Stimulated activated CD8-positive, alpha-beta memory T cell treated with anti-CD3 and anti-CD28 coated beads, Interleukin-4, amount 100 ng/mL, for 4 hours (primary cell): ENCODE measurements at places on chromosomes 16 and 17.
A peak's percentile ranks its signal among the peaks of the same experiment; 100 is the strongest.

DNA sequence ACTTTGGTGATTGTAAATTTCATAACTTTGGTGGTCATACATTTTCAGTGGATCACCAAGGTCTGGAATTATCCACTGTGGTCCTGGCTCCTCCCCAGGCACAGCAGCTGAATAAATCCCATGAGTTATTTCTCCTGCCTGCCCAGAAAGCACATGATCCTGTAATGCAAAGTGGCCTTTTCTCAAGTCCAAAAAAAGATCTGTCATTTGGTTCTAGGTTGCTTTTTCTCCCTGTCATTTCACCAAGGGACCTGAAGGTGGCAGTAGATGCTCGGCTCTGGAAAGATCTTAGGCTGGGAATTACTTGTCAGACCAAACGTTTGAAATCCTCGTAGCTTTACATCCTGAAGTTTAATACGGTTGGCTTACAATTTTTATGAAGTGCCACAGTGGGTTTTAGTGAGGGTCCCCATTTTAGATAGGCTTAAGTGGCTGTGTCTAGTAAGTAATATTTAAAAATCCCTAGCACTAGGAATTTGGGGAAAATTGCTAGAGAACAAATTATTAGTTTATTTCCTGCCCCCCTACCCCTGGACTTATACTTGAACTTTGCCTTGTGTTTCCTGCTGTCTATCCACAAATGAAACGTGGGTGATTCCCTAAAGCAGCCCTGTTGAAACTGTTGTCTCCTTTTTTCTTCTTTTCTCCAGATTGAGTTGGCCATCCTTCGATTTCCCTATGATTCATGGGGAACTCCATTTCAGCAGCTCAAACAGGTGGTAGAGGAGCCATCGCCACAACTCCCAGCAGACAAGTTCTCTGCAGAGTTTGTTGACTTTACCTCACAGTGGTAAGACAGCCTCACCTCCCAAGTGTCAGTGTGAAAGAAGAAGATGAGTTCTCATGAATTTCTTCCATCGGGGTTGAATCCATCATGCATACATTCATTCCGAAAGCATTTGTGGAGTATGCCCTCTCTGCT is 111.7 kb downstream of the MAP2K6 start:
- no peak for DNase-seq

DNA sequence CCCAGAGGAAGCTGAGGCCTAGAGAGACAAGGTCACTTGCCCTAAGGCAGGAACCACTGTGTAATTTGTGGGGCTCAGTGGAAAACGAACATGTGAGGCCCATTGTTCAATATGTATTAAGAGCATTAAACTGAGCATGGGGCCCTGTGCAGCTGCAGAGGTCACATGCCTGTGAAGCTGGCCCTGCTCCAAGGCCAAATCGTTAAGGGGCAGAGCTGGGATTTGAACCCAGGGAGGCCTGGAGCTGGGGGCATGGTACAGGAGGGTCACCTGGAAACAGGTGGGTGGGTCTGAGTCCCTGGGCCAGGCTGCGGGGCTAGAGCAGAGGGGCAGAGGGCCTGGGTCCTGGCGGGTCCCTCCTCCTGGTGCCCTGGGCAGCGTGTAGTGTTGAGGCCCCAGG is 19.7 kb downstream of the C16orf74 start:
- DNase-seq = no peak

DNA sequence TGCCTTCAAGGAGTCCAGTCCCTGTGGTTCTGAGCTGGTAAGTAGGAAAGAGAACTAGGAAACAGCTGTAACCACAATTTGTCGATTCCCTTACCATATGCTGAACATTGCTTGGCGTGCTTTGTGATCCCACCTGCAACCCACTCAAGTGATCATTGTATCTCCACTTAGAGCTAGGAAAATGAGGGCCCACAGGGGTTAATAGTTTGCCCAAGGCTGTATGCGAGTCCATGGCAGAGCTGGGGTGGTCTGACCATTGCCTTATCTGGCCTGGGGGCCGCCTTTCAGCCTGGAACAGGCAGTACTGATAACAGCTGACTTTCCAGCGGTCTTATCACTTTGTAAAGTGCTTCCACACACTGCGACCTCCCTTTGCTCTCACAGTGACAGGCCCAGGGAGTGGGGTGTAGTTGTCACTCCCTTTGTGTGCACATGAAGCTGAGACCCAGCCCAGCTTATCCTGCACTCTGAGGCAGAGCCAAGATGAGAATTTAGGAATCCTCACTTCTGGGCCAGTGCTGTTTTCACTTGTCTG is 9.8 kb downstream of the MYL4 start:
- DNase-seq = no peak

DNA sequence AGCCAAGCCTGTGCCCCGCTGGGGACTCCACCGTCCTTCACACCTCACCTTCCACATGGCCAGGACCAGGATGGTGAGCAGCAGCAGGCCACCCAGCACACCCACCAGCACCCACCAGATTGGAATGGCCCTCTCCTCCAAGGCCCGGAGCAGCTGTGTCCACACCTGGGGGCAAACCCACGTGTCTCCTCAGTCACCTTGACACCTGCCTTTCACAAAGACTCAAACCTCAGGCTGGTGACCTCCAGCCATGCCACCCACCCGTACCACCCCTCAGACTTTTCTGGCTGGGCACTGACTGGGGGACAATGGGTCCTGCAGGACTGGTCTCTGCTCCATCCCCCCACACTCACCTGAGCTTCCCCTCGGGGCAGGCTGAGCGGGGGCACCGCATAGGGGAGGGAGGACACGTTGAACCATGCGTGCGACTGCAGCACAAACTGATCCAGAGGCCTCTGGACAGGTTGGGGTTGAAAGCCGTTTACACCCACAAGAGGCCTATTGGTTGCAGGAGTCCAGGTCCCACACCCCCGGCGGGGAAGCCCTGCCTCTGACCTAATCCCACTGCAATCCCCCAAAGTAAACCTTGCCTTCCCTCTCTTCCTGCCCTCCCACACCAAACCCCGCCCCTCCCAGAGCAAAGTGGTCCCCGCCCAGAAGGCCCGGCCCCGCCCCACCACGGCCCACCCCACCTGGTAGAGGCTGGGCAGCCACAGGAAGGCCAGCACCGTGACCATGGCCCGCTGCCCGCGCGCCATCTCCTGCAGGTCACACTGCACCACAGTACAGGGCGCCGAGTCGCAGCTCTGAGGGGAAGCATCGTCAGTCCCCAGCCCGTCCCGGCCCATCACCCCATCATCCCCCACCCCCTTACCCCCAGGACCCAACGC is 10.9 kb upstream of the FAM171A2 start:
- no peak for DNase-seq

- DNase-seq = no peak
Measured at GRCh38 chr16:28189245-28189644, 22.5 kb downstream of the XPO6 start.

DNA sequence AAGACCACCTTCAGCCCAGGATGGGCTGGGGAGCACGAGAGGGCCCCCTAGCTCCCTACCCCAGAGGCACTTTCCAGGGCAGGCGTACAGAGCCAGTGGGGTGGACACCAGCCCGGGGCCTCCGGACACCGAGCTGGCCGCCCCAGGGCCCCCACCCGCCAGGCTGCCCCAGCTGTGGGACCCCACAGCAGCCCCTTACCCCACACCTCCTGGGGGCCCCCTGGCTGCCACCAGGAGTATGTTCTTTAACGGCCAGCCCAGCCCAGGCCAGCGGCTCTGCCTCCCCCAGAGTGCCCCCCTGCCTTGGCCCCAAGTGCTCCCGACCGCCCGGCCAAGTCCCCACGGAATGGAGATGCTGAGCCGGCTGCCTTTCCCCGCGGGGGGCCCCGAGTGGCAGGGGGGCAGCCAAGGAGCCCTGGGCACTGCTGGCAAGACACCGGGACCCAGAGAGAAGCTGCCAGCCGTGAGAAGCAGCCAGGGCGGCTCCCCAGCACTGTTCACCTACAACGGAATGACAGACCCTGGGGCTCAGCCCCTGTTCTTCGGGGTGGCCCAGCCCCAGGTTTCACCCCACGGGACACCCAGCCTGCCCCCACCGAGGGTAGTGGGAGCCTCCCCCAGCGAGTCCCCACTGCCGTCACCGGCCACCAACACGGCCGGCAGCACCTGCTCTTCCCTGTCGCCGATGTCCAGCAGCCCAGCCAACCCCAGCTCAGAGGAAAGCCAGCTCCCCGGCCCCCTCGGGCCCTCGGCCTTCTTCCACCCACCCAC is 24.3 kb upstream of the ZFPM1 start:
- no peak for DNase-seq

- no peak for DNase-seq
Measured at GRCh38 chr17:50620858-50621257, 13.8 kb upstream of the ABCC3 start.

GRCh38 chr16:22688930-22689329 is 125.0 kb upstream of the HS3ST2 start:
- no peak for DNase-seq

- DNase-seq = no peak
Measured at GRCh38 chr17:3034578-3034920, 28.9 kb downstream of the OR1D5 start.

GRCh38 chr17:58763263-58763662 is 7.6 kb downstream of the PPM1E start:
- no peak for DNase-seq

DNA sequence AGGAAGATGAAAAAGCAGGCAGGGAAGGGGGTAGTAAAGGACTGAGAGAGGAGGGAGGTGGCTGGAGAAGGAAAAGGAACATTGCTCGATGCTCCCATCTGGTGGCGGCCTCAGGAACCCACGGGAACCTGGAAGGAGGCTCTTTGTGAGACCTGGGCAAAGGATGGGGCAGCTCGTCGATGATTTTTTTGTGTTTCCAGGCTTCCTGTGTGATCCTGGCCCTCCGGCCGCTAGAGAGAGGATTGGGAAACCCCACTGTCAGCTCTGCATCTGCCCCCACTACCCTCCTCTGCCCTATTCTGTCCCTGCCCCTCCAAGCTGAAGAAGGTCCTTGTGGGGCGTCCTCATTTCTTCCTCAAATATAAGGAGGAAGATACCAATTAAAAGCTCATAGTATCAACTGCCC is 6.6 kb downstream of the WFIKKN2 start:
- DNase-seq = no peak

DNA sequence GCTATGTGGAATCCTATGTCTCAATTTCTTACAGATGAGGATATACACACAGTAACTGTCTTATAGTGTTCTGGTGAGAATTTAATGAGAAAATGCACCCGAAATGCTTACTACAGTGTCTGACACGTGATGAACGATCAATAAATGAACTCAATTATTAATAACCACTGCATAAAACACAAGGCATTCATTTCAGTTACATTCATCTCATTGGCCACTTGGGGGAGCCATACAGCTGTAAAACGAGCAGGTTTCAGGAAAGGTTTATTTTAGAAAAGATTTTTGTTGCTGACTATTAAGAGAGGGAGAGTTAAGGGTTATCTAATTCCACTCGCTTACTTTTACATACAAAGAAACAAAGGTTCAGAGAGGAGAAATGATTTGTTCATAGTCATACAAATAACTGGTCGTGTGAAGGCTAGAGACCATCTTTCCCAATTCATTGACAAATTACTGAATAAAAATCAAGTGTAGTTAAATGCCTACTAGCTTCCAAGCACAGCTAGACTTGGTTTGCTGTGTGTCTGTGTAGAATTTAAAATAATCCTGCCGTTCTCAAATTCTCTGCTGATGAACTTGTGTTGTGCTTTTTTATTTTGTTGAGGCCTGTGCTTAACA is 160.1 kb downstream of the MAP2K4 start:
- no peak for DNase-seq

- DNase-seq = no peak
Measured at GRCh38 chr17:11514565-11514964, 83.7 kb upstream of the DNAH9 start.

GRCh38 chr17:81050645-81051625 is 16.0 kb downstream of the BAIAP2 start:
- DNase-seq = no peak

- no peak for DNase-seq
Measured at GRCh38 chr17:73343168-73343634, 31.4 kb upstream of the CDC42EP4 start.

DNA sequence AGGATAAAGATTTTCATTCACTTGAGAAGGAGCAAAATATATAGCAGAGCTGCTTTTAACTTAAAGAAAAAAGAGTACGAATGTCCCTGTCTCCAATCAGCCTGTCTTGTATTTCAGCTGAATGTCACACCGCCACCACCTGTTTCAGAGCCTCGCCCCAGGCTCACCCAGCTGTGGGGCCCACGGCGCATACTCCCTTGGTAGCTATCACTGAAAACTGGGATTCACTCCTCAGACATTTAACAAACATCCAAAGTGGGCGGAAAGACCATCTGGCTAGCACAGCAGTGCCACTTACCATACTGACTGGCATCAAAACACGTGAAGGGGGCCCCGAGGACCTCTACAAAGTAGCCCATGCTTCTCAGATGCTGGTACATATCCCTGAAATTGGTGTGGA is 25.4 kb upstream of the SLC38A8 start:
- DNase-seq = no peak

- no peak for DNase-seq
Measured at GRCh38 chr16:3138342-3138741, 3.5 kb downstream of the ZNF213 start.

- DNase-seq = no peak
Measured at GRCh38 chr16:56266641-56267607, 75.6 kb downstream of the GNAO1 start.

DNA sequence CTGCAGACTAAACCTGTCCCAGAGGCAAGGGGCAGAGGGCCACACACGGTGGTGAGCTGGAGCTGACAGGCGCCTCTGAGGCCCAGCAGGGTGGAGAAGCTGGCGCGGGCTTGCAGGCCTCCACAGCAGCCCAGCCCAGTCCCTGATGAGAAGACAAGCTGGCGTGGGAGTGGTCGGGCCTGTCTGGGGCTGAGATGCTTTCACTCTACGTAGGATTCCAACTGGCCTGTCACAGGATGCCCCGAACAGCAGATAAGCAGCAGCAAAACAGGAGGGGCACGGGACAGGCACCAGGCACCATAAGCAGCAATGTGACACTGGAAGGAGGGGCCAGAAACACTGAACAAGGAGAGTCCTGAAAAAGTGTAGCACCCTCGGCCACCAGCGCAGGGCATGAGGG is 40.1 kb downstream of the PEMT start:
- no peak for DNase-seq

GRCh38 chr17:54814371-54814770 is 86.3 kb upstream of the TOM1L1 start:
- no peak for DNase-seq

GRCh38 chr16:55943267-55943666 is 68.1 kb upstream of the CES5A start:
- DNase-seq = no peak

GRCh38 chr16:29852654-29853053 is 10.4 kb downstream of the CDIPT start:
- no peak for DNase-seq

- DNase-seq = no peak
Measured at GRCh38 chr17:16918443-16918842, 53.5 kb downstream of the TNFRSF13B start.

DNA sequence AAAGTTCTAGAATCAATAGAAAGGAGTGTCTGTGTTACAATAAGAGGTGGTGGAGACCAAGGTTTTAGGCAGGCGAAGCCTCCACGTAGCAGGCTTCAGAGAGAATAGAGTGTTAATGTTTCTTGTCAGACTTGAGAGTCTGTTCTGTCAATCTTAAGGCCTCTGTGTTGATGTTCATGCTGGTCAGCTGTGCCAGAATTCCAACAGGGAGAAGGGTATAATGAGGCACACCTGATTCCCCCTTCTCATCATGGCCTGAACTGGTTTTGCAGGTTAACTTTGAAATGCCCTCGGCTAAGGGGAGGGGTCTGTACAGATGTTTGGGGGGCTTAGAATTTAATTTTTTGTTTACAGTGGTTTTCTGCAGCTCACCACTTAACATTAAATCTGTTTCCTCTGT is 46.0 kb downstream of the RNF112 start:
- no peak for DNase-seq

- peak; percentile 70 for DNase-seq
Measured at GRCh38 chr17:30906101-30906911, at the start of gene TEFM. TSS of gene TEFM (minus strand) at chr17:30906238. CDS start at chr17:30906198, 40 bp downstream.
